ENCODE measurements at places on chromosomes 6 and 20.

- no peak for DNase-seq
These were observed 86.5 kb downstream of the QKI start for GRCh38 chr6:163501026-163501425.

DNA sequence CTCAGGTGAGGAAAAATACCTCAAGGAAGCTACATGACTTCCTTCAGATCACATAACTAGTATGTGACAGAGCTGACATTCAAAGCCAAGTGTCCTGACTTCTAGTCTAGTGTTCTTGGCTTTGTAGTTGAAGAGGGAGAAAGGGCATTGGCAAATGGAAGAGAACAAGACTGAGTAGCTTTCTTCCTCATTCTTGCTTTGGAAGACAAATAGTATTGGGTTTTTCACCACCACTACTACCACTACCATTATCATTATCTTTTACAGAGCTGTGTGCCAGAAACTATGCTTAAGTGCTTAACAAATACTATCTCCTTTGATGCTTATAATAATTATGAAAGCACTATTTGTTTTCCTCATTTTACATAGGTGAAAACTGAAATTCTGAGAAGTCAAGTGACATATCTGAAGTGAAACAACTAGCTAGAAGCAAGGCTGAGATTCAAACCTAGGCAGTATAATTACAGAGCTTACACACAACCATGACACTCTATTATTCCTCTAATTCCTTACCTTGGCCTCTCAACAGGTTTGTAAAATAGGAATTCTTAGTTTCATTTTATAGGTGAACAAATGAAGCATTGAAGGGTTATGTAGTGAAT, 6.8 kb downstream of the ACSS2 start:
- DNase-seq = no peak

GRCh38 chr6:147204060-147204785, at the start of gene STXBP5:
Gene STXBP5, plus strand, starts transcription at chr6:147204417. Its CDS starts 116 bp downstream, at chr6:147204533.
- peak; percentile 17 for DNase-seq

DNA sequence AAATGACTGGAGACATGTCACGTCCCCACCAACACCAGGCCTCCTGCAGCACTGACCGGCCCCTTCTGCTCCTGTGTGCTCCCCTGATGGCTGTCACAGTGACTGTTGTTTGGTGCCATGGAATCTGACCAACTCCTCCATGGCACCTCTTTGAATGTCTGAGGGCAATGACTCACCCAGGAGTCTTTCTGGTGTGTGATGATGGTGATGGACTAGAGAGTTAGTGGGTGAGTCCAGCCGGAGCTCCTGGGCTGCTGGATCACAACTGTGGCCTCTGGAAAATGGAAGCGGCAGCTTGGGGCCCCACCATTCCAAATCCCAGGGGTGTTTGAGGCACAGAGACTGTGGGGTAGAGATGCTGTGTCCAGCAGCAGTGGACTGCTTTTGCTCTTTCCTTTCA, 133.3 kb downstream of the TFAP2C start:
- DNase-seq = no peak

DNA sequence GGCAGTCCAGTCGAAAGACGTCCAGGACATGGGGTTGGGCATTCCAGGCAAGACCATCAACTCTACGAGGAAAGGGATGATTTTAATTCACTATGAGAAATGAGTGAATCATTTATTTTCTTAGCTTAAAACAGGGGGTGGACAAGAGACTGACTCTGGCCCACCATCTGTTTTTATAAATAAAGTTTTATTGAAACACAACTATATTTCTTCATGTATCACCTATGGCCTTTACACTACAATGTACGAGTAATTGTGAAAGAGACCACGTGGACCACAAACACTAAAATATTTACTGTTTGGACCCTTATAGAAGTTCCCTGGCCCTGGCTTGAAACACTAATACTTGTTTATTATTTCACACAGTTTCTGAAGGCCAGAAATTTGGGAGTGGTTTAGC, 15.6 kb upstream of the RSPO4 start:
- DNase-seq = no peak

GRCh38 chr6:138440758-138441357, 36.8 kb downstream of the HEBP2 start:
- DNase-seq = no peak

All from stimulated activated CD8-positive, alpha-beta memory T cell treated with anti-CD3 and anti-CD28 coated beads, Interleukin-15, amount 100 ng/mL, for 4 hours (primary cell).